GDM1 (cell line): ENCODE measurements at places on chromosomes 12 and 14.

- no peak for DNase-seq
These were observed 294.5 kb downstream of the GALC start for GRCh38 chr14:87698481-87698880.

GRCh38 chr12:82749015-82749414 is 62.3 kb downstream of the TMTC2 start:
- DNase-seq, result no peak

DNA sequence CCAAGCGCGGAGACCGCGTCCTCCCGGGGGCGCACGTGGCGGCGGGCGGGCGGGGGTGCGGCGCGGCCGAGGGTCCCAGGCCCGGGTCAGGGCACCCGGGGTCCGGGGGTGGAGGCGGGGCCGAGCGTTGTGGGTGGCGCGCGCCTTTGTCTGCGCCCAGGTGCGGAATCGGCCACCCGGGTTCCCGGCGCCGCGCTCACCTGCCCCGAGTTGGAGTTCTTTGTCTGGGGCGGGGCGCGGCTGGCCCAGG is 50.1 kb downstream of the LRCOL1 start:
- DNase-seq, result no peak

- no peak for DNase-seq
These were observed 48.9 kb upstream of the PPP1CC start for GRCh38 chr12:110791589-110791988.

DNA sequence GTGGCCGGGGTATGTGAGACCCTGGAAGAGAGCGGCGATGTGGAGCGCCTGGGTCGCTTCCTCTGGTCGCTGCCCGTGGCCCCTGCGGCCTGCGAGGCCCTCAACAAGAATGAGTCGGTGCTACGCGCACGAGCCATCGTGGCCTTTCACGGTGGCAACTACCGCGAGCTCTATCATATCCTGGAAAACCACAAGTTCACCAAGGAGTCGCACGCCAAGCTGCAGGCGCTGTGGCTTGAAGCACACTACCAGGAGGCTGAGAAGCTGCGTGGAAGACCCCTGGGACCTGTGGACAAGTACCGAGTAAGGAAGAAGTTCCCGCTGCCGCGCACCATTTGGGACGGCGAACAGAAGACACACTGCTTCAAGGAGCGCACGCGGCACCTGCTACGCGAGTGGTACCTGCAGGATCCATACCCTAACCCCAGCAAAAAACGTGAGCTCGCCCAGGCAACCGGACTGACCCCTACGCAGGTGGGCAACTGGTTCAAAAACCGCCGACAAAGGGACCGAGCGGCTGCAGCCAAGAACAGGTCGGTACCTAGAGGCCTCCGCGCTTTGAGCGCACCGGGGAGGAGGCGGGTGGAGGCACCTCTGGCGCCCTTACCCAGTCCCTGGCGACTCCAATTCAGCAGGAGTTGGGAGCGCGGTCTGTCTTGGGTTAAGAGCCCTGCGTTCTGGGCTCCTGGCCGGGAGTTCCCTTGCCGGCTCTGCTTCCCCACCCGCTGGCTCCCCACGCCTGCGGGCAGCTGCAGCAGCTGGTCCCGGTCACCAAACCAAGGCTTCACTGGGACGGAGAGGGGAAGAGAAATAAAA is 700 bp downstream of the SIX6 start:
- no peak for DNase-seq

DNA sequence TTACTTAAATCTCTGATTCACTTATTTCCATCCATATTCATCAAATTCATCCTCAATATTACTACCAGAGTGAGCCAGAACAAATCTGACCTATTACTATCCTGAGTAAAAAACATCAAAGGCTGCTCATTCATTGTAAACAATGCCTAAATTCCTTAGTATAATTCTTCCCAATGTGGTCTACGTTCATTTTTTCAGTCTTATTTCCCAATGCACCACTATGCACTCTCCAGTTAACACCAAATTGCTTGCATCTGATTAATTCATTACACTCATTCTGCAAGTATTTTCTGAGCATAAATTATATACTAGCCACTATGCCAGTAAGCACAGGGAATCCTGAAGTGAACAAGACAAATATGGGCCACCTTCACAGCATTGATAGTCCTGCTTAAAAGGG is 110.0 kb downstream of the EPS8 start:
- DNase-seq, result no peak

DNA sequence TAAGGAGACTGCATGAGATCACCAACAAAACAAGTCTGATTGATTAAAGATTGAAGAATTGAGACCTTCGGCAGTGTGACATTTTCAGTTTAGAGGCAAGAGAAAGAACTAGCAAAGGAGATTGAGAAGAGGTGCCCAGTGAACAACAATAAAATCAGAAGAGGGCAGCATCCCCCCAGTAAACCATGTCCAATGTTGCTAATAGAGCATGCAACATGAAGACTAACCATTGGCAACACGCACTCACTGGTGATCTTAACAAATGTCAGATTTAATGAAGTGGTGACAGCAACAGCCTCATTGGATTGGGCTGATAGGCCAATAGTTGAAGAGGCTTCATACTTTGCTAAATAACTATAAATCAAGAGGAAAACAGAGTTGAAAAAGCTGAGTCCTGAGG is 20.7 kb upstream of the TAS2R14 start:
- no peak for DNase-seq

DNA sequence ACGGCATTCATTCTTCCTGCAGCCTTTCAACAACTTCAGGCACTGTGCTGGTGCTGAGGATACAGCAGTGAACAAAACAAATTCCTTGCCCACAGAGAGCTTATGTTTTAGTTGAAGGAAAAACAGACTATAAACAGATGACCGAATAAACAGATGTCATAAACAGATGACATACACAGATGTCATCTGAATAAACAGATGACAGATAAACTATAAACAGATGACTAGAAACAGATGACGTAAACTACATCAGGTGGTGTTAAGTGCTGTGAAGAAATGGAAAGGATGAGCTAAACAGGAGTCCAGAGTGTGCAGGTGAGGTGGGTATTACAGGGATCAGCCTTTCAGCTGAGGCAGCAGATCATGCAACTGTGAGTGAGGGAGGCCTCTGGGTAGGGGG is 80.9 kb downstream of the FAR2 start:
- no peak for DNase-seq

DNA sequence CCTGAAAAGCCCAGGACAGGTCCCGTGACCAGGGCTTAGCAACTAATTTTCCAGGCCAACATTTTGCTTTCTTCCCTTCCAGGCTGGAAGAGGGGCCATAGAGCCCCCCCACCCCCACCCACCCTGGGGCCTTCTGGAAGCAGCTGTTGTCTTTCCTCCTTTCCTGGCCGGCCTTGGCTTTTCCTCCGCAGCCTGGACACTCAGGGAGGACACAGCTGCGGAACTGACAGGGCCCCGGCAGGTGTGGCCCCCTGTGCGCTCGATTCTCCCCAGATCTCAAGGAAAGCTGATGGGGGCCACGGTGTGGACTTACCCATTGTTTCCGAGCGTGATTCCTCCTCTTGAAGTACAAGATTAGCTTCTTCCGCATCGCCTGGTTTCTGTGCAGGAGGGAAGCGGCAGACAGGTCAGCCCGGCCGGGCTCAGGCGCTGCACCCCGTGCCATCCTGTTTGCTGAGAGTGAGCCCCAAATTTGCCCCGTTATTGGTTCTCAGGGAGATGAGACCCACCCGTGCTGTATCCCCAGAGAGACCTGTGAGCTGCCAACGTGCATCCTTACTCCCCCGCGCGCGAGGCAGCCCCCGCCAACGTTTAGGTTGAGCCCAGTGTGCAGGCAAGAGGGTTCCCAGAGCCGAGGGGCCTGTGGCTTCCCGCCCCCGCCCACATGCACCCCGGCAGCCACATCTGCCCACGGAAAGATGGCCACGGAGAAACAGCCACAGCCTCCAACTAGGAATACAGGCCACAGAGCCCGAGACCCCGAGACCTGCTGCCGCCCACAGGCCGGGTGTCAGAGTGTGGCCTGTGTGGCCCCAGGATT is 129.6 kb downstream of the NCOR2 start:
- no peak for DNase-seq

GRCh38 chr14:54756656-54757392 is 145.8 kb downstream of the GCH1 start:
- peak; percentile 83 for DNase-seq

- no peak for DNase-seq
These were observed 190.3 kb downstream of the KCNH5 start for GRCh38 chr14:62854951-62855350.

DNA sequence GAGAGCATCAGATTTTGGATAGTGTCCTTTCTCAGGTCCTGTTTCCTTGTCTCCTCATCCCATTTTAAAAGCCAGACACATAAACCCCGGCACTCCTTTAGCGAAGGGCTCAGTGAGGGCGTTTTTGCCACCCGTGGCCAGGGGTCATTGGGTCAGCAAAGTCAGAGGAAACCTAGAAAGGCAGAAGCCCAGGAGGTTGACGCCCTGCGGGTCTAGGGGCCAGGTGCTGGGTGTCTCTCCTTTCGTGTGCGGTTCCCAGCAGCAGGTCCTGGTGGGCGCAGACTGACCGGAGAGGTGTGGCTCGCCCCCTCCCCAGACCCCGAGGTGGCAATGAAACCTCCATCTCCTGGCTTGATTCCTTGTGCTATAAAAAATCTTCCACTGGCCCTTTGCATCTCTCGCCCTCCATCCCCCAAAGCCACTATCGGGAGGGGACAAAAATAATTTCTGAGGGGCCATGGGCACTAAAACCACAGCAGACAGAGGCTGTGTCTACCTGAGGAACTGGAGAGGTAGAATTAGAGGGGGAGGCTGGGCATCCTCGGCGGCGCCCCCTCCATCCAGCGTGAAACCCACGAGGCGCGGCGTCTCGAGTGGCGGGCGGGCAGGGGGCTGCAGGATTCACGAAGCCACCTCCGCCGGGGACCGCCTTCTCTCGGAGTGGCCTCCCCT is 858 bp upstream of the FRMD6 start:
- no peak for DNase-seq

GRCh38 chr12:105399428-105400081 is 69.1 kb downstream of the C12orf75 start:
- DNase-seq, result no peak

DNA sequence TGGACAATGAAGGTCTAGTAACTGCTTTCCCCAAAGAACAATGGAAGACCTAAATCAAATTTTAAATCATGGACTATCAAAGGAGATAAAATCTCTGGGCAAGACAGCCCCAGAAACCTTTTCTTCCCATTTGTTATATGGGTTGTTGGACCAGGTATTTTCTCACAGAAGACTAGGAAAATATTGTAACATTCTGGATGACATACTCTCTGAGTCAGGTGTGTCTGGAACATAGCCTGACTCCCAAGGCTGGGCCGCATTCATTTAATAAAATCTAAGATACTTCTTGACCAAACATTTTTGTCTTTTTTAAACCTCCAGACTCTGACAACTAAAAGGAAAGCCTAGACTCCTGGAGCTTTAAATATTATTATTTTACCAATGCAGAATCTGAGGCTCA is 87.9 kb downstream of the ATP23 start:
- no peak for DNase-seq

- DNase-seq, result no peak
These were observed 1.6 kb downstream of the CRIP2 start for GRCh38 chr14:105476097-105476830.

- no peak for DNase-seq
These were observed 15.5 kb upstream of the PRPF39 start for GRCh38 chr14:45068396-45068795.

GRCh38 chr12:68391937-68392336 is 59.8 kb upstream of the MDM1 start:
- DNase-seq, result no peak

DNA sequence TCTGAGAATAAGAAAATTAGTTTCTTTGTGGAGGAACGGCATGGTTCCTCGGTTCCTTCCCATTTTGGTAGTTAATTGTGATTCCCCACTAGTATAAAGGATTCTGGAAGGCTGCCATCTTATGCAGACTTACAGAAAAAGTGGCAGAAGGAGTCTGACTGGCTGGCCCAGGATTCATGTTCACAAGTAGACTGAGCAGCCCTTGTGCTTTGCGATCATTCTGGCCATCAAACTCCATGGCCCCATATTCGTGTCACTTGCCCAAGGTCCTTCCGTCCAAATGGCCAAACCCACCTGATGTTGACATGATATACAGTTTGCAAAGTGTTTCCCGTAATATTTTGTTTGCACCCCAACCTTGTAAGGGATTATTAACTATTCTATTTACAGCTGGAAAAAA is 297.2 kb upstream of the AMIGO2 start:
- DNase-seq, result no peak

DNA sequence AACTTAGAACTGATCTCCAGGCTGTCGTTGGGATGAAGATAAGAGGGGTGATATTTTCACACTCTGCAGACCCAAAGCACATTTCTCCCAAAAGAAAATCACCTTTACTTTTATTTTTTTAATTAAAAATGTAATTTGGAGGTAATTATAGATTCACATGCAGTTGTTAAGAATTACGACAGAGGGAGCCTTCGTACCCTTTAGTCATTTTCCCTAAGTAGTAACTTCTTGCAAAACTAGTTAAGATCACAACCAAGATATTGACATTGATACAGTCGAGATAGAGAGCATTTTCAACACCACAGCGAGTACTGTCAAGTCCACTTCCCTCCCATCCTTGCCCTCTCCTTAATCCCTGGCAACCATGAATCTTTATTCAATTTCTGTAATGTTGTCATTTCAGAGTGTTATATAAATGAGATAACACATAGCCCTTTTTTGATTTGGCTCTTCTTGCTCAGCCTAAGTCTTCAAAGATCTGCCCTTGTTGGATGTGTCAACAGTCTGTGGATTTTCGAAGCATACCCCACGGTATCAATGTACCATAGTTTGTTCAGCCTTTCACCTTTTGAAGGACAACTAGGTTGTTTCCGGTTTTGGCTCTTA is 39.6 kb downstream of the DNAH10 start:
- no peak for DNase-seq

DNA sequence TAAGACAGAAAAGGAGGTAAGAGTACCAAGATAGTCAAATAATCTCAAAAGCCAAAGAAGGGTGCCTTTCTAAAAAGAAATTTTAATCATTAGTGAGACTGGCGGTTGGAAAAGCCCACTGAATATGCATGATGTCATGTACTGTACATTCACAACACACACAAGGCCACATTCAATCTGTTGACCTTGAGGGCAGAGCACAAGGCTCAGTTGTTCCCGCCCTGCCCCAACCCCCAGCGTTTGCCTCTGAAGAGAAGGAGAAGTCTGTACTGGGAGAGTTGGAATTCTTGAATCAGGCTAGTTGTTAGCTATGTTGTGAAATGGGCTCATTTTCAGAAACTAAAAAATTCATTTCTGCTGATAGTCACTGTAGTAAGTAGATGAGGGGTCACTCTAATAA is 50.2 kb upstream of the NID2 start:
- no peak for DNase-seq
